Stimulated activated CD4-positive, alpha-beta T cell treated with anti-CD3 and anti-CD28 coated beads, Interleukin-1b, Interleukin-23, amount 100 ng/mL, for 1 hour (primary cell): ENCODE measurements at places on chromosomes 1 and 21.

DNA sequence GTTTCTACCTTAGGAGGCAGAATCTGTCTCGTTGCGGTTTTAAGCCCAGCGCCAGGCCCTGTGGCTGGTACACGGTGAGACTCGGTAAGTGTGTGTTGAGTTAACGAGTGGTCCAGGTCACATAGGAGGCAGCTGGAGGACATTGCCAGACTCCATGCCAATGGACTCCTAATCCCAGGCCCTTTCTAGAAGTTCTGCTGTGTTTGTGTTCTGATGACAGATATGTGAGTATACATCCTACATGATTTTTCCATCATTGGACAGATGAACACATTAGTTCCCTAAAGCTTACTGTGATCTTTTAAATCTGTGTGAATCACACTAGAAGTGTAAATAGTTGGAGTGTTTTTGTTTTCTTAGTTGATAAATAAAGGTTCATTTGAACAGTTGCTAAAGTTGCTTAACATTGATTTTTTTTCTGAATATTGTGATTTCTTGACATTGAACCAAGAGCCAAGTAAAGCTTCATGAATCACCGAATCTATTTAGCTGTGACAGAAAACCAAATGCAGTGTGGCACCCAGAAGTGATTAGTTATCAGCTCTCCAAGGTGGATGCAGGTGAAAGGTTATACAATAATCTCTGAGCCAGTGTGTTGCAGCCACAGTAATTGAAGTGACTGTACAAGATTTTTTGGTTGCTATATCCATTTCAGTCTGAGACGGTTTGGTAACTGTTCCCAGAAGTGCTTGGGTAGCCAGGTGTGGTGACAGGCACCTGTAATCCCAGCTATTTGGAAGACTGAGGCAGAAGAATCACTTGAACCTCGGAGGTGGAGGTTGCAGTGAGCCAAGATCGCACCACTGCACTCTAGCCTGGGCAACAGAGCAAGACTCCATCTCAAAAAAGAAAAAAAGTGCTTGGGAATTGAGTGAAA, 46.3 kb downstream of the DOP1B start:
- DNase-seq: no peak

GRCh38 chr1:178075333-178075732, 18.6 kb upstream of the RASAL2 start:
- no peak for DNase-seq

DNA sequence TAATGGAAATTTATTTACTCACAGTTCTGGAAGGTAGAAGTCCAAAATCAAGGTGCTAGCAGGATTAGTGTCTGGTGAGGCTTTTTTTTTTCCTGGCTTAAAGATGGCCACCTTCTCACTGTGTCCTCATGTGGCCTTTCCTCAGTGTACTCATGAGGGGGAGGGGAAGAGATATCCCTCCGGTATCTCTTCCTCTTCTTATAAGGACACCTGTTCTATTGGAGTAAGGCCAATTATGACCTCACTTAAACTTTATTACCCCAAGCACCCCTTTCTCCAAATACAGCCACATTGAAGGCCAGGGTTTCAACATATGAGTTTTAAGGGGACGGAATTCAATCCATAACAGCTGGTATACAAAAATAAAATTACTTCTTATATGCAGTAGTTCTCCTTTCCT, 203.7 kb upstream of the C1orf87 start:
- no peak for DNase-seq

- no peak for DNase-seq
These were observed 917.9 kb upstream of the B3GALT2 start for GRCh38 chr1:194104247-194104844.

GRCh38 chr1:223741861-223742260, 29.5 kb downstream of the CAPN2 start:
- no peak for DNase-seq

DNA sequence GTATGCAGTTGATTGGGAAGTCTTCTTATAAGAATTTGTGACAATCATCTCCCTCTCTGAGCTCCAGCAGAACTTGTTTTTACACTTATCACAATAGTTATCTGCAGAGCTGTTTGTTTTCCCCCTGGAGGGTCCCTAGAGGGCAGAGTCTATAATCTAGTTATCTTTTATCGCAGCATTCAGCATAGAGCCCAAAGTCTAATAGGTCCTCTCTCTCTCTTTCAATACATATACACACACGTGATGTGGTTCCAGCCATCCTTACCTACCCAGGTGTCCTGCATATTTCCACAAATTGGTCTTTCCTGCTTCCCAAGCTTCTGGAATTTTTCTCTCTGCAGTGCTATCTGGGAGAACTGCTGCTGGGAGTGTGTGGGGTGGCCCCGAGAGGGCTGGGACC, 229.6 kb upstream of the KIAA0040 start:
- no peak for DNase-seq

DNA sequence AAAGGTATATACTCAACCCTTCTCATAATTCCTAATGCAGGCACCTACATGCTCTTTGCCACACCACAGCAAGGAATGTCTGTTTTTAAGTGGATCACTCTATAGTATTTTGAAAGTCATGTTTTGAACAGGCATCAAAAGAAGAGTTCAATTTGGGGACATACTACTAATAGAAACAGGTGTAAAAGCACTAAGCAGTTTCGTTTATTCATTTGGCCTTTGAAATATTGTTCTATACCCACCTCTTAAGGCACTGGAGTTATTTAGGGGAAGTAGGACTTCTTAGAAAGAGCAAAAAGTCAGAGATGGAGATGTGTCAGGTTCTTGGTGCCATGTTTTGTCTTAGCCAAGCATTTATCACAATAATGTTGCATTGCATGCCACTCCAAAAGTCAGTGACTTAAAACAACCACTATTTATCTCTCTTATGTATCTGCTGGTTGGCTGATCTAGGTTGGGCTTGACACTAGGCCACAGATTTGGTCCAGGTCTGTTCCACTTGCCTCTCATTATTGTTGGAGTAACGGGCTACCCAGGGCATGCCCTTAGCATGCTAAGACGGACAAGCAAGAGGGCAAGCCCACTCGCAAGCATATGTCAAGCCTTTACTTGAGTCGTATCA, 107.5 kb downstream of the RGL1 start:
- DNase-seq: no peak

GRCh38 chr1:204139088-204139487, 12.8 kb downstream of the ETNK2 start:
- DNase-seq: no peak

DNA sequence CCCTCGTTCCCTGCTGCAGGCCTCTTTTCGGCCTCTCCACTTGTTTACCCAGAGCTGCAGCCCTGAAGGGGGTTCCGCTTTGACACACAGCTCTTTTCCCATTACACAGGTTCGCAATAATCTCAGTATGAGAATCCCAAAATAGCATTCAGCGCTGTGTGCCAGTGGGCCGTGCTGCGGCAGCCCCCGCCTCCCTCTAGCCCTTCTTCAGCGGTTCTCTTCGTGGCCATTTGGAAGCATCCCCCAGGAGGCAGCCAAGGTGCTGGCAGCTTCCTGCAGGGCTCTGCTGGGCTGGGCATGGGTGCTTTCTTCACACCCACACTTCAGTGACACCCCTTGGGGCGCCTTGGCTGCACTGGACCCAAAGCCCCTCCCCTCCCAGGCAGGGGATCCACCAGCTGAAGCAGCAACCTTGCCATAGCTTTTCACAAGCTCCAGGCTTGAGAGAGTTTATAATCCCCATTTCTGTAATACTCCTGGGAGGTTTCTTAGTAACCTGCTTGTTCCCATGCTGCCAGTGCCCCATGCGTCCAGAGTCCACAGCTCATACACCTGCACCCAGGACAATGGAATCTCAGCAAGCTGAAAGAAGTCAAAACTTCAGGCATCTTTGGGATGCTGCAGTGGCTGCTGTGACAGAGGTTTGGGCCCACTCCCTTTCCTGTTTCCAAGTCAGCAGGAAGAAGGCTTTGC, 8.1 kb downstream of the NCF2 start:
- no peak for DNase-seq

DNA sequence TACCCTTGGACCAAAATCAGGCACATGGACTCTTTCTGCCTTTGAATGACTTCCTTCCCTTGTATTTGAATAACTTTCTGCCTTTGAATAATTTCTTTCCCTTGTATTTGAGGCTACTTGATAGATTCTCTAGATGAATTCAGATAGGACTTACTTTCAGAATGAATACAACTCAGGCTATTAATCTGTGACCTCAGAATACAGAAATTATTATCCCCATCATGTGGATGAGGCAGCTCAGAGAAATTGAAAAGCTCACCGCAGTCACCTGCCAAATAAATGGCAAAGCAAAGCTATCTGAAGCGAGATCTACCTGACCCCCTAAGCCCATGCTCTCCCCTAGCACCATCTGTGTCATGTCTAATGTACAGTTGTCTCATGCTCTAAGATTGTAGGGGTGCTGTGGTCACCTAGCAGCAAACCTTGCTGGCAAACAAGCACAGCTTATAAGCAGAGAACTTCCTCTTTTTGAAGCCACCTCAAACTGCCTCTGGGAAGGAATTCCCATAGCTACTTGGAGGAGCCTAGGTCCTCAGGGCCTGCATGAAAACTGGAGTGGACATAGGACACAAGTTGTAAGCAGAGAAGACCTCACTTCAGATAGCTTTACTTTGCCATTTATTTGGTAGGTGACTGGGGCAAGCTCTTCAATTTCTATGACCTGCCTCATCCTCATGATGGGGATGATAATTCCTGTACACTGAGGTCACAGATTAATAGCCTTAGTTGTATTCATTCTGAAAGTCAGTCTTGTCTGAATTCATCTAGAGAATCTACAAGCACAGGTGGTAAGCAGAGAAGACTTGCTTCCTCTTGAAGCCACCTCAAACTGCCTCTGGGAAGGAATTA, 66.1 kb downstream of the FASLG start:
- DNase-seq: no peak

DNA sequence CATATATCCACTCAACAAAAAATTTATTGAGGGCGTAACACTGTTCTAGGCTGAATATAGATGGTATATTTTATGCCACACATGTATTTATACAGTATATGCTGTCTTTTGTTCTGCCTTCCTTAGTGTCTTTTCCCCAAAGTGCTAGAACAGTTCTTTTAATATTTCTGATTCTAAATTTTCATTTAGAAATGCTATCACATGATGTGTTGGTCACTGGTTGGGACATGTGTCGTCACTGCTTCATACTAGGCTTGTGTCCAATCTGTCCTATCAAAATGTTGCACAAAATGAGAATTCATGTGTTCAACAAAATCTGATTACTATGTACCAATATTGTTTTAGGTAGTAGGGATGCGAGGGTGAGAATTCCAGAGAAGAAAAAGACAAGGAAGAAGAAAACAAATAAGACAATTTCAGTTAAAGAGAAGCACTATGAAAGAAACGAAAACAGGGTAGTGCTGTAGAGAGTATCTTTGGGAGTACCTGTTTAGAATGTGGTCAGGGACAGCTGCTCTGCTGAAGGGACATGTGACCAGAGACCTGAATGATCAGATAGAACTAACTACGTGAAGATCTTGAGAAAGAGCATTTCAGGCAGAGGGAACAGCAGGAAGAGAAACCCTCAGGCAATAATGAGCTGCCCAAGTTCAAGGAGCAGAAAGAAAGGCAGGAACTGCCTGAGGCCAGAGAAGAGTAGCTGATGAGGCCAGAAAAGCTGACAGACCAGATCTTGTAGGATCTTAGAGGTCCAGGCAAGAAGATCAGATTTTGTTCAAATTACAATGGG, 1.3 kb downstream of the KMO start:
- no peak for DNase-seq

DNA sequence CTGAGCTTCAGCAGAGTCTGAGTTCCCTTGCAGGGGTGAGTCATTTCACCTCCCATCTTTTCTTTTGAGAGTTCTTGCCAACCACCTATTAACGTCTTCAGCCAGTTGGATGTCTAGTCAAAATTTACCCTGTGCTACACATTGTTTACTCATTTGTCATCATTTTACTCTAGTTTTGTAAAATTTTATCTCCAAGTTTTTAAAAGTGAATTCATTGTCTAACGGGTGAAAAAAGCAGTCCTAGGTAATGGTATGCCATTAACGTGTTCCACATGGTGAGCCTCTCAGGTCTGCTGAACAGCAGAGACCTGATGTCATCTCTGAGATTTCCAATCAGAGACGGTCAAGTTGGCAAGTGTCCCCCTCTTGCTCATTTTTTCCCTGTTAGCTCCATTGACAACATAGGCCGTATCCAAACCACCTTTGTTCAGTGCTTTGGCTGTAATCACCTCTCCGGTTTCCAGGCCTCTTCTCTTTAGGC, 85.4 kb downstream of the TBX15 start:
- DNase-seq: no peak

DNA sequence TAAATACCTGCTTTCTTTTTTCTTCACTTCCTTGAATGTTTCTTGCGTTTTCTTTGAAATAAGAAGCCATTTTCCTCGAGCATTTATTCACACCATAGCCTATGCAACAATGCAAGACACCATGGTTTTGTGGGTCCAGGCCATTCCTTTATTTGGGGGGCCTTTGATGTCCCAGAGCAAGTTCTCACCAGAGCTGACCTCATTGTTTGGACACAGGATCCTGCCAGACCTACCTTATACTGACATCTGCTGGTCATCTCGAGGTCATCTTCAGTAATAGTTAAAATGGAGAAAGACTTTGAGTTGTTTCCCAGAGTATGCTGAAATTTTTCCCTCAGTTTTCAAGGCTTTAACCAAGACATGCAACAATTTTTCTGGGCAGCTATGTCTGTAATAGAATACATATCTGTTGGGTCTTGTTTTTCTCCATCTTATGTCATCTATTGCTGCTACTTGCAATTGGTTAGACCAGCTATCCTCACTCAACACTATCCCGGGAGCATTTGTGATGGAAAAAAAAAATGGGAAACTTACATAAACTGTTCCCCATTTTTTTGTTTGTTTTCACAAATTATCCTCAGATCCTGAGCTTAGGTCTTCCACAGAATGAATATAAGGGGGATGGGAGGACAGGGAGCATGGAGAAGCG, 34.0 kb upstream of the BACE2 start:
- no peak for DNase-seq

GRCh38 chr1:225595974-225596551, 56.9 kb downstream of the ENAH start:
- DNase-seq: no peak

- DNase-seq: no peak
These were observed 27.8 kb upstream of the EPS8L3 start for GRCh38 chr1:109791495-109792043.

DNA sequence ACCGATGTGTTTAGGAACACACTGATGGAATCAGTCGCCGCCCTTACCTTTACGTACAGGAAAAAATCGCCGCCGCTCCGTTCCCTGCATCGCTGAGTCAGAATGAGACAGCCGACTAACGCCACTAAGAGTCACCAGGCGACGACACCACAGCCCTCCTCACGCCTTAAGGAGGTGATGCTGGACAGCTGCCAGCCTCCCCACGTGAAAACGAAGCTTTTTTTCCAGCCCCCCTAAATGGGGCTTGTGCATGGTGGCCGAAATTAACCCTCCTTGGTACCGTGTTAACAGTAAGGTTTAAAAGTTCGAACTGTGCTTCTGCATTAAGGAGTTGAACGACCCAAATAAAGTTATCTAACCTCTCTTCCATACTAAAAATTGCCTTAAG, 511 bp downstream of the DNTTIP2 start:
- DNase-seq: no peak
